Stimulated activated CD8-positive, alpha-beta memory T cell treated with anti-CD3 and anti-CD28 coated beads, Interleukin-12 subunit alpha, Interleukin-12 subunit beta, amount 100 ng/mL, for 4 hours (primary cell): ENCODE measurements at places on chromosomes 13 and 19.

GRCh38 chr13:75744127-75744526, 108.0 kb downstream of the LMO7 start:
- DNase-seq, result no peak

- no peak for DNase-seq
These were observed 16.3 kb downstream of the PLA2G4C start for GRCh38 chr19:48094129-48094854.

- DNase-seq, result no peak
These were observed 19.6 kb downstream of the IER2 start for GRCh38 chr19:13169769-13170168.

- DNase-seq, result no peak
These were observed 9.9 kb upstream of the MEIS3 start for GRCh38 chr19:47429140-47429793.
